ENCODE measurements at places on chromosomes 12 and 14.
A peak's percentile ranks its signal among the peaks of the same experiment; 100 is the strongest.

- DNase-seq, result no peak
These were observed 88.4 kb downstream of the TMCC3 start for GRCh38 chr12:94561943-94562411.

- no peak for DNase-seq
These were observed 123.4 kb downstream of the ADCK1 start for GRCh38 chr14:77923131-77923936.

GRCh38 chr12:12718853-12719252, 1.7 kb downstream of the CDKN1B start:
- DNase-seq, result no peak

- no peak for DNase-seq
These were observed 747 bp downstream of the HSPB8 start for GRCh38 chr12:119179335-119180021.

DNA sequence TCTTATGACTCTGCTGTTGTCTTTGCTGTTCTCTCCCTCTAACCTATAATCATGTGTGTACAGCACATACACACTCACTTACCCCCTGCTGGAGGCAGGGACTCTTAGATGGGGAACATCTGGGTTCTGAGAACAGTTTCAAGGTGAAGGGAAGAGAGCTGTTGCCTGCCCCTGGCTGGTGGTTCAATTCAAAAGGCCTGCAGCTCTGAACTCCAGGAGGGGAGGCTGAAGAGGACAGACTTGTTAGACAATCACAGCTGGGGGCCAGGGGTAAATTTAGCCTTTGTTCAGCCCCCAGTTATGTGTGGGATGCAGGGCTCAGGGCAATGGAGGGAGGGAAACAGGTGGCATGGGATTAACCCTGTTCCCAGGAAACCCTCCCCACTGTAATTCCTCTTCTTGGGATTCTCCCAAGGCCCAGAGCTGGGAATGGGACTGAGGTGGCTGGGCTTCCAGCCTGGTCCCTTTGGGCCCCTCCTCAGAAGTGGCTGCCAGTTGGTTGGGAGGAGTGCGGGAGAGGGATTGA, 1.9 kb downstream of the MYL6B start:
- DNase-seq, result no peak

DNA sequence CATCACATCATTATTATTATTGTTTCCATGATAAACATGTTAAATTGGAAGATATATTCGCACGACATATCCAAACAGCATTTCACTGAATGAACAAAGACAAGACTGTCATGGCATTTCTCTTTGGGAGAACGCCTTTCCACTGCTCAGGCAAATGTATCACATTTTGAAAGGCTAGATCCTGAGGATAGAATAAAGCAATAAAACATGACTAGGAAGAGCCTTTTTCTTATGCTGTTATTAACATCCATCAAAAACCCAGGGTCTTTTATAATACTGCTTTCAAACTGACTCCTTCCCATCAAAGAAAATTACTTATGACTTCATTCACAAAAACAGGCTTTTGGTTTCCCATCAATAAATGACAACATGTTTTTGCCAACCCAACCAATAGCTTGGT, 630.9 kb downstream of the TMTC2 start:
- no peak for DNase-seq

DNA sequence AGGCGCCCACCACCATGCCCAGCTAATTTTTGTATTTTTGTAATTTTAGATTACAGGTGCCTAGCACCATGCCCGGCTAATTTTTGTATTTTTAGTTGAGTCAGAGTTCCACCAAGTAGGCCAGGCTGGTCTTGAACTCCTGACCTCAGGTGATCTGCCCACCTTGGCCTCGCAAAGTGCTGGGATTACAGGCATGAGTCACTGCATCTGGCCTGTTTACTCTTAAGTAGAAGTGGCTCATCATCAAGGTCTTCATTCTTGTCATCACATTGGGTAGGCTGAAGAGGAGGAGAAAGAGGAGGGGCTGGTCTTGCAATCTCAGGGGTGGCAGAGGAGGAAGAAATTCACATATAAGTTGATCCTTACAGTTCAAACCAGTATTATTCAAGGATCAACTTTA, 152.4 kb upstream of the ATP2B1 start:
- no peak for DNase-seq

GRCh38 chr14:104650057-104650980, 39.1 kb upstream of the INF2 start:
- DNase-seq, result peak; percentile 55

GRCh38 chr12:64694130-64695040, 64.8 kb downstream of the GNS start:
- no peak for DNase-seq

- DNase-seq, result no peak
These were observed 247.5 kb downstream of the SLC16A7 start for GRCh38 chr12:59843260-59843843.

DNA sequence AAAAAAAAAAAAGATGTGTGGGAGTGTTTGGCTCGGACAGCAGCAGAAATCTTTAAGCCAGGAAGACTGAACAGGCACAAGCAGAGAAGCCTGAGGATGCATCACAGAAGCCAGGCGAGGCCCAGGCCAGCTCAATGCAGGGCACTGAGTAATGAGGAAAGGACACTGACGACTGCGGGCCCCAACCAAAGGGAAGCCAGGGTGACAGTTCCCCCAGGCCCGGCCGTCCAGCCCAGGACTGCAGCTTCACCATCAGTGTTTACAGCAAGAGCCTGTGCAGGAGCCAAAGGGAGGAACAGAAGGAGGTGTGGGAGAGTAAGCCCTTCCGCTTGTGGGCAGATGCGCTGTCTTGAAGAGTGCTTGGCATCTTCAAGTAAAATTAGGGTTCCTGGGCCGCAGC, 205.3 kb upstream of the SFSWAP start:
- DNase-seq, result no peak

- no peak for DNase-seq
These were observed 74.7 kb downstream of the NUAK1 start for GRCh38 chr12:106063826-106064720.

DNA sequence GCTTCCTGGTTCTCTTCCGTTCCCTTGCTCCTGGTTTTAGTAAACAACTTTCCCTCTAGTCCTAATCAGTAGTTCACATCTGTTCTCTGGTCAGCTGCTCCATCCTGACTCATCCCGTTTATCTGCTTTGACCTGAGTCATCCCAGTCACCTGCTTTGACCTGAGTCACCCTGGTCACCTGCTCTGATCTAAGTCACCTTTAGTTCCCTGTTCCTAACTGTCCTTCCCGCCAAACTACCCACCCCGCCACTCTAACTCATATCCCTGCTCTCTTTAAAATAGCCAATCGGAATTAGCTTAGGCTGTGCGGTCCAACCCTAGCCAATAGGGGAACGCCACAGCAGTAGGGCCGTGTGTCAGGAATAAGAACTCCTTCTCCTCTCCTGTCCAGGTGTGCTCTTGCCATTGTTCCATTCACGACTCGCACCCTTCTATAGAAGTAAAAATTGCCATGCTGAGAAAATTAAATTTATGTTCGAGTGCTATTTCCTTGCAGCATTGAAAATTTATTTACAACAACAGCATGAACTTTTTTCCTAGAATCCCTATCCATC, 3.1 kb upstream of the ANKRD33 start:
- DNase-seq, result no peak

- no peak for DNase-seq
These were observed 22.9 kb upstream of the LTBP2 start for GRCh38 chr14:74634964-74635363.

- no peak for DNase-seq
These were observed 338.6 kb downstream of the CEP128 start for GRCh38 chr14:80602946-80603345.

- no peak for DNase-seq
These were observed 49.2 kb downstream of the FBXW8 start for GRCh38 chr12:116959845-116960514.

DNA sequence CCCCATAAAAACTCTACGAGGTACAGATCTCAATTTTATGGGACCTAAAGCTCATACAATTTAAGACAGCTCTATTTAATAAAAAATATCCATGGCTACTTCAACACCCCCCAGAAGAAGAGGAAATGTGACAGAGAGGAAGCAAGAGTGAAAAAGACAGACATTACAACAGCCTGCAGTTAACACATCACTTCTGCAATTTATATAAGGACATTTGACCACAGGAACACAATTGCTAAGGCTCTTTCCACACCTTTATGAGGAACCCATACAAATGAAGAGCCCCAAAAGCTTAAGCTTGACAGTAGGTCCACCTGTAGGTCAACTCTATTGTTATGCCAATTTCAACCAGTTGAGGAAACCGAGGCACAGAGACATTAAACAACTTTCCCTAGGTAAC, 5.6 kb downstream of the OR10P1 start:
- DNase-seq, result no peak

DNA sequence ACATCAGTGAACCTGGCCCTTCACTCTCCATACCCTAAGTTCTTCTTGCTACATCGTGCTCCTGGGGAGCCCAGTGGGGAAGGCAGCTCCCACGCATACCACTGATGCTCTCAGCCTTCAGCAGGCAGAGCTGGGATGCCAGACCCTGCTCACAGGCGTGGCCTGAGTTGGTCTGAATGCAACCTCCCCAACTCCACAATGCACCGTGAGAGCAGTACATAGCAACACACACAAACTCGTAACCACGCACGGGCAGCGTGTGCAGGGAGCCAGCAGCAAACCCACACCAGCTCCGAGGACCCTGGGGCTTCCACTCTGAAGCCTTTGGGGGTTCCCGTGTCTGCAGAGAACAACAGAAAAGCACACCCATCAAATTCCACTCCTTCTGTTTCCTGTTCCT, 37.3 kb downstream of the ANO2 start:
- DNase-seq, result no peak

DNA sequence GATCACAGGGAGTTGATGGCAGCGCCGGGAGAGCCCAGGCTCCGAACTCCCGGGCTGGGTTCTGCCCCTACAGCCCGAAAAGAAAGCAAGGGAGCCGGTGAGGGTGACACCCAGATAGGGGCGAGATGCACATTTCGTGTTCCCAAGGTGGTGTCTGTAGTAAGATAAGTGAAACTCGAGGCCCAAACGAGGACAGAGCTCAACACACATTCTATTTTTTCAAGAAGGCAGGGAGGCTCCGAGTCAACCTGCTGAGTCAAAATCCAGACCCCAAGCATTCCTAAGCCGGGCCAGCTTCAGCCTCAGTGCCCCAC, 24.2 kb upstream of the YY1 start:
- DNase-seq, result no peak

DNA sequence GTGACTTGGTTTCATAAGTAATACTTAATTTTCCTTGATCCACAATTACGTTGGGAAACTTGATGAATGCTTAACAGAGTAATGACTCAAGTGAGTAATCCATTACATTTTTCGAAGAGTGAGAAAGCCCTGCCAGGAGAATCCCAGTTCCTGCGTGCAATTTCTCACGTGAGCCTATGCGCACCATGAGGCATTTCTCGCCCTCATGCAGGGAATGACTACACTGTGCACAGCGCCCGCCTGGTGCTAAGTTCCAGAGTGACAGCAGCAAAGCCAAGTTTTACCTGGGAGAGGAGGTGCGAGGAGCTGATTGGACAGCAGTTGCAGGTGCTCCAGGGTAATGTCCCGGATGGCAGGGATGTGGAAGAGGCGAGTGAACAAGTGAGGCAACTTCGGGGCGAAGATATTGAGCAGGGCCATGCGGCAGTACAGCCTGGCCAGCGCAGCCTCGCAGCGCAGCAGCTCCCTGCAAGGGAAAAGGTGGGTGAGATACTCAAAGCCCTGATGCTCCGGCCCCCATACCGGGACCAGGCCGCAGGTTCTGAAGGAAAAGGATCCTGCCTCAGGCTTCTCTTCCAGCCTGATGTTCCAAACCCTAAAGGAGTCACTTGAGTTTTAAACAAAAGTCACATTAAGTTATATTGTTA, 69.4 kb downstream of the TRAFD1 start:
- DNase-seq, result no peak

Measured in effector memory CD8-positive, alpha-beta T cell (primary cell).